ENCODE measurements at places on chromosomes 3 and 15.

GRCh38 chr3:38154033-38154494 is 11.3 kb upstream of the OXSR1 start:
- peak; percentile 78 for DNase-seq

GRCh38 chr3:114350271-114350670 is 56.4 kb downstream of the TIGIT start:
- DNase-seq = no peak

DNA sequence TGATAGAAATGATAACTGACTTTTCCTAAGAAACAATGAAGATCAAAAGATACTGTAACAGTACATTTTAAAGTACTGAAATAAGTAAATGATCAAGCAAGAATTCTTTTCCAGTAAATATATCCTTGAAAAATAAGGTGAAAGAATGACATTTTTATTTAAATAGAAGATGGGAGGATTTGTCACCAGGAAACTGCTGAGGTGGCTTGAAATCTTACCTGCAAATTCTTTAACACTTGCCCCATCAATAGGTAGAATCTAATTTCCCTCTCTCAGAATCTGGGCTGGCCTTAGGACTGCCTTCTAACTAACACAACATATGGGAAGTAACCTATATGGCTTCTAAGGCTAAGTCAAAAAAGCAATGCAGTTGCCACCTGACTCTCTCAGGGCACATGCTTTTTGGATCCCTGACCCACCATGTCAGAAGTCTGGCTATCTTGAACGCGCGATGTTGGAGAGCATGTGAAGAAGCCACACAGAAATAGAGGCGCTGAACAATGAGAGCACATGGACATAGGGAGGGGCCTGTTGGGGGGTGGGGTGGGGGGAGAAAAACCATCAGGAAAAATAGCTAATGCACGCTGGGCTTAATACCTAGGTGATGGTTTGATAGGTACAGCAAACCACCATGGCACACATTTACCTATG is 11.5 kb downstream of the ACSBG1 start:
- no peak for DNase-seq

- no peak for DNase-seq
Measured at GRCh38 chr3:121430664-121431215, 115.0 kb downstream of the POLQ start.

DNA sequence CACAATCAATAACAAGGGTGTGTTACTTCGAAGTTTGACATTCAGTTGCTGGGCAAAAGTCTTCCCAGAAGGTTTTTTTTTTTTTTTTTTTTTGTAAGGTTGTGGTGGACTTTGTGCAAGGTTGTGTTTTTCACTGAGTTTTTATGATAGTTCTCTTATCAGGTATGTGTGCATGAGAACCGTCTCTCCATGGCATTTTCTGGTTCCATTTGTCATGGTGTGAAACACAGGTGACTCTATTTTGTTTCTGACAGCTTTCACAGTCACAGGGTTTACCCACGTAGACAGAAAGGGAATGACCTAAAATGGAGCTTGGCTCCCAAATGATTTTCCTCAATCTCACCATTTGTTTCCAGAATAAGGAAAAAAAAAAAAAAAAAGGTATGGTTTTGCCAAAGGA is 1377.2 kb upstream of the CADM2 start:
- no peak for DNase-seq

- peak; percentile 96 for DNase-seq
Measured at GRCh38 chr3:187261541-187261969, 30.0 kb downstream of the MASP1 start.

GRCh38 chr3:128436214-128436613 is 30.5 kb downstream of the DNAJB8 start:
- DNase-seq = no peak

DNA sequence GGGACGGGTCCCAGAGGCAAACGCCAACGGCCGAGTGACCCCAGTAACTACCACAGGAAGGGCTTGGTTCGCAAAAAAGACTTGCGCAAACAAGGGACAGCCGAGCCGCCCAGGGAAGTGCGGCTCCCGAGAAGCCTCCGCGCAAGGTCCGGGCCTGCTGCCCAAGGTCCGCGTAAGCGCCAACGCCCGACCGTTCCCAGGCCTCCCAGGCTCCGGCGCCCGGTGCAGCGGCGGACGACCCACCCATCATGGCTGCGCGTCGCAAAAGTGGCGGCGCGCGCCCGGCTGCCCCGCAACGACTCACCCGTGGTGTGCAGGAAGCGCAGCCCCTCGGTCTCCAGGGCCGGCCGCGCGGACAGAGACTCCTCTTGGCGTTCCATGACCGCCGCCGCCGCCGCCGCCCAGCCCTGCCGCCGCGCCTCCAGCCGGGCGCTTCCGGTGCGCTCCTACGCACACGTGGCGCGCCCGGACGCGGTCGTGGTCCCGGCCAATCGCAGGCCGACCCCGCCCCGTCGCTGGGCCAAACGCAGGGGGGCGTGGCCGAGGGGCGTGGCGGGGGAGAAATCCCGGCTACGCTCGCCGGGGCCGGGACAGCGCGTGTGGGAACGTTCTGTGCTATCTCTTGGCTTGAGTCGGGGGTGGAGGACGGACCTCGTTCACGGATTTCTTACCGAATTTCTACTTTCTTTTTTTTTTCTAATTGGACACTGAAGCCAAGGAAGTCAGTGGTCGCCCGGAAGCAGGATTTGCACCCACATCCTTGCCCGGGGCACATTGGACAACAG is at the start of gene SELENOS:
SELENOS (minus strand) TSS at position 448 of the 785 bp plus-strand sequence; CDS start at position 380, 68 bp downstream.
- DNase-seq = peak; percentile 89

DNA sequence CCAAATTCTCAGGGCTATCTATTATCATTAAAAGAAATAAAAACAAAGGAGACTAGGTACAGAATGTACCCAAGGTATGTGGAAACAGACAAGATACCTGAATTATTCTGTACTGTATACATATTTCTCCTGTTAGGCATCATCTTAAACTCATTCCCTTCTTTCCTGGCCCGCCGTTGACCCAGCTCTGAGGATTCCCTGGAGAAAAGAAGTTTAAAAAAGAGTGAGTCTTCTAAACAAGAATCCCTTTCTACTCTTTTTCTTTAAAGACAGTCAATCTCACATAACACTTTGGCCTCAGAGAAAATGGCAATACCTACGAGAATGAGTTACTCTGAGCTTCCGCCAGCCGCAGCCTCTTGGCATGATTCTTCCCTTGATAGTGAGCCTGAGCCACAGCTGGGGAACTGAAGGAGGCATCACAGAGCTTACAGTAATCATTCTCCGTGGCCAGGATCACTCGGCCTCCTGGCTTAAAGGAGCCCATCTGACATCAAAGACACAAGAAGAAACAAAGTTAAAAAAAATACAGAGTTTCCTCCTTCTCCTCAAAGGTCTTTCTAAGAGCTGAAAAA is 44.2 kb downstream of the ZMAT3 start:
- peak; percentile 12 for DNase-seq

DNA sequence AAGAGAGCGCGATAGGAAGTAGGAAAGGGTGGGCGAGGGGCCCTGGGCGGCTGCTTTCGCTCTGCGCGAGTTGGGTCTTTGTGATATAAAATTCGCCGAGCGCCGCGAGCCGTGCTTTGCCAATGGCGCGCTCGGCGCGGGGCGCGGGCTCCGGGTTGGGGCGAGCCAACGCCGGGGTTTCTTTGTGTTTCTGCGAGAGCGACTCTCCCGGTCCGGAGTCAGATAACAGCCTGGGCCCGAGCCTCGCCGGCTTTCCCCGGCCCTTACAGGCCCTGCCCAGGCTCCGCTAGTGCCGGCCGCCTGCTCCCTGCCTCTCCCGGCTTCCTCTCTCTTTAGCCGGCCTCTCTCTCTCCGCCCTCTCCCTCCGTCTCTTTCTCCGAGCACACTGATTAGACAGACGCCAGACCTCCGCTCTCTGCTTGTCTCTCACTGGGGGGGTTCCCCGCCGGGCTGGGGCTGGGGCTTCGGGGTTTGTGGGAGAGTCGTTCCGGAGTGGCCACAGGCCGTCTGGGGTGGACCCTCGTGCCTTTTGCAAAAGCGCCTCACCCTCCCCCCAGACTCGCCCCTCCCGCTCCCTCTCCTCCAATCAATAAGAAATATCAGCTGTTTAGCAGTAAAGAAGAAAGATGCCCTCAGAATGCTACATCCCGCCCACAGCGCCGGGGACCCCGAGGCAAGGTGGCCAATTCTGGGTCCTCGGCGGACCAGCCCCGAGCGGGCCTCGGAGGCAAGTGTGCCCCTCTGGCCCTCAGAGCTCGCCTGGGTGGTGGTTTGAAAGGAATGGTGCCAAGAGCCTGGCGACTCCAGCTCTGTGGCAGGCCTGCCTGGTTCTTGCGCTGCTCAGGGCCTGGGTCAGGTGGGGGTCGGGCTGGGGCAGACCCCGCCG is 2.9 kb downstream of the NR2F2 start:
- no peak for DNase-seq

DNA sequence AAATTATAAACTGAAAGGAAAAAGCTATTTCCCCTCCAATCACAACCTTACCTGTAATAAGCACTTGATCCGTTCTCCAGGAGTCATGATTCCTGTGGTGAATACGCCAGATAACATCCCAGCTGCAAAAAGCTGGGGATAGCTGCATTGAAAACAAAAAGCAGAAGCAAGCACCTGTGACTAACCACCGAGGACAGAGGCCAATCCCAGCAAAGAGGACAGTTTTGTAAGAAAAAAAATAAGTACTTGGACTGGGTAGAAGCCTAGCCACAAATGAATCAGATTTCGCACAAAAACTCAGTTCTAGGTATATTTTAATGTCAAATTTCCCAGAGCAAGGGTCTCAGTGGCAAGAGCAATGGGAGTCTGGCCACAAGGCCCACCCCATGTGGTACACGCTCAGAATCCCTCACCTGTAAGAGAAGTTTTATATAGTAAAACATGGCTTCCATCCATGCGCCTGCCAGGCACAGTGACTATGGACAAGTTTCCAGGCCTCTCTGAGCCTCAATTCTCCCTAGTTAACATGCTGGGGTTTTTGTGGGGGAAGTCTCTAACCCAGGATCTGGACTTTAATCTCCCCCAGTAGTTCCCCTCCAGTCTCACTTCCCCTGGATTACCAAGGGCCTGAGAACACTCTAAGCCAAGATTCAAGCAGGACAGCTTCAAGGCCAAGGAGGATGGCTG is 19.2 kb downstream of the SLC25A20 start:
- DNase-seq = no peak

DNA sequence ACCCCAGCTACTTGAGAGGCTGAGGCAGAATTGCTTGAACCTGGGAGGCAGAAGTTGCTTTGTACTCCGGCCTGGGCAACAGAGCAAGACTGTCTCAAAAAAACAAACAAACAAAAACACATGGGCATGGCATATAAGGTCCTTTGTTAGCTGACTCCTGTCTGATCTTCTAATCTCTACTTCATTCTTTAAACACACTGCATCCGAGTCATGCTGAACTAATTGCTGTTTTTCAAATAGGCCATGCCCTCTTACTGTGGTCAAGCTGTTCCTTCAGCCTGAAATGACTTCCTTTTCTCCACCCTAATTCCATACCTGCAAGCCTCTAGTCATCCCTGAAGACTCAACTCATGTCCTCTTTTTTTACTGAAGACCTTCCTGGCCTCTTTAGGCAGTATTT is 22.3 kb upstream of the SLMAP start:
- no peak for DNase-seq

DNA sequence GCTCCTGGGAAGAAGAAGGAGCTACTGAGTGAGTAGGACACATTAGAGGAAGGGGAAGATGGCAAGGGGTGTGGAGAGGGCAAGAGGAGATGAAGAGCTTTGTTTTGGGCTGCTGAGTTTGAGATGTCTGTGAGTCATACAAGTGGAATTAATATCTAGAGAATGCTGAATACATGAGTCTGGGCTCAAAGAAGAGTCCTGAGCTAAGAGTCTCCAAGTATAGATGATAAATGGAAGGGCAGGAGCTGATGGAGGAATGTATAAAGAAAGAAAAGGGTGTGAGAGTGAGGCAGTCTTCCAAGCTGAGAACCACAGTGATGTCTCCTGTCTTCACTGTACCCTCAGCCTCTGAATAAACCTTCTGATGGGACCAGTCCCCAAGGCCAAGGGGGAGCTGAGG is 205.5 kb upstream of the MRPL3 start:
- peak; percentile 71 for DNase-seq

- DNase-seq = no peak
Measured at GRCh38 chr3:72133329-72134011, 348.5 kb upstream of the PROK2 start.

GRCh38 chr15:35603301-35603700 is 57.3 kb upstream of the DPH6 start:
- DNase-seq = peak; percentile 55

DNA sequence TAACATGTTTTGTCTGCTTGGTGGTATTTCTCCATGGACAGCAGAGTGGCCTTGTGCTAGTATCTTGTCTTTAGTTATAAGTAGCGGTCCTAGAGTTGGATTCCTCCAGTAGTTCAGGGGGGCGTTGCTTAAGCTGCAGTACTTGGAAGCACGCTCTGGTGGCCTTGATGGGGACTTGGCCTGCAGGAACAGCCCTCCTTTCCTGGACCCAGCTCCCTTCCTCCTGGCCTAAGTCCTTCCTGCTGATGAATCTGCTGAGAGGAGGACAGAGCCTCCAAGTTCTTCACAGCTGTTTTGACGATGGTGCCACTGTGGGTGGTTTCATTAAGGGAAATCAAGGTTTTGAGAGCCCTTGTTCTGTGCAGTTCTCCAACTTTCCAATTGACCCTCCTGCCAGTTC is 38.6 kb upstream of the SEC22A start:
- no peak for DNase-seq

GRCh38 chr15:38069511-38070011 is 135.1 kb downstream of the TMCO5A start:
- peak; percentile 85 for DNase-seq

DNA sequence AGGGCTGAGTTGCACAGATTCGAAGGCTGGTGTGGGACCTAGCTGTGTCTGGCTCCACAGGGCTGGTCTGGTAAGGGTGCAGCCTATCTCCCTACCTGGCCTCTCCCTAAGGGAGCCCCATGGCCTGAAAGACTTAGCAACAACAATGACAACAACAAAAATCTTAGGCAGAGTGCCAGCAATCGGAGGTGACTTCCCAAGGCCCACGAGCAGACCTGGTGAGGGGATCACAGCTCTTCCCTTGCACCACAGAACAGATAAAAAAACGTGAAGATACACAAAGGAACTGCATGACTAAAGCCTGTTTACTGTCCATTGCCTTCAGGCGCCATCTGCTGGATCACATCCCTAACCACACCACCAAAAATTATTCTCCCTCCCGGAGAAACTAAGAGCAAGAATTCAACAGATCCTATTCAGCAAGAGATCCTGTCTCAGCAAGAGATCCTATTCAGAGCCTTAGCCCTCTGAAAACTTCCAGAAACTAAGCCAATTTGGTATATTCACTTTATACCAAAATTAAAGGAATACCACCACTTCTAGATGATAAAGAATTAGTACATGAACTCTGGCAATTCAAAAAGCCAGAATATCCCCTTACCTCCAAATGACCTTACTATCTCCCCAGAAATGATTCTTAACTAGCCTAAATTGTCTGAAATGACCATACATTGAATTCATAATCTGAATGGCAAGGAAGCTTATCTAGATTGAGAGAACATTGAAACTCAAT is 24.1 kb upstream of the OR5K4 start:
- peak; percentile 25 for DNase-seq

DNA sequence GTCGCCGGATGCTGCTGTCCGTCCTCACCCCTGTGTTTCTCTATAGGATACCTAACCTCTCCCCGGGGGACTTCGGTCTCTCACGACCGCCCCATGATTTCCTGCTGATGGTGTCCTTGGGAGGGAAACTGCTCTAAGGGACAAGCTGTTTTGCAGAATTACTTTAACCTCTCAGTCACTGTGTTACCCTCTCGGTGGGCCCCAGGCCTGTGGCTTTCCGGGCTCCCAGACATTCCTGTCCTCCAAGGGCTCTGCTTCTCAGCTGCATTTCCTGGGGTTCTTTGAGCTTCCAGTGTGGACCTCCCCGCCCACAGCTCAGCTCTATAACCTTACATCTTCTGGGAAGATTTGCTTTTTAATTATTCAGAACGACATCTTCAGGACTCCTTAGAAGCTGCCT is 40.9 kb downstream of the CHST2 start:
- DNase-seq = peak; percentile 18

- DNase-seq = no peak
Measured at GRCh38 chr3:134251731-134252391, 1.2 kb upstream of the RYK start.
